Activated CD8-positive, alpha-beta memory T cell treated with anti-CD3 and anti-CD28 coated beads for 24 hours (primary cell): ENCODE measurements at places on chromosomes 12 and 14.

GRCh38 chr14:52922656-52923055 is 28.2 kb downstream of the FERMT2 start:
- DNase-seq, result no peak

GRCh38 chr14:22411398-22412055 is 177.5 kb downstream of the DAD1 start:
- no peak for DNase-seq

DNA sequence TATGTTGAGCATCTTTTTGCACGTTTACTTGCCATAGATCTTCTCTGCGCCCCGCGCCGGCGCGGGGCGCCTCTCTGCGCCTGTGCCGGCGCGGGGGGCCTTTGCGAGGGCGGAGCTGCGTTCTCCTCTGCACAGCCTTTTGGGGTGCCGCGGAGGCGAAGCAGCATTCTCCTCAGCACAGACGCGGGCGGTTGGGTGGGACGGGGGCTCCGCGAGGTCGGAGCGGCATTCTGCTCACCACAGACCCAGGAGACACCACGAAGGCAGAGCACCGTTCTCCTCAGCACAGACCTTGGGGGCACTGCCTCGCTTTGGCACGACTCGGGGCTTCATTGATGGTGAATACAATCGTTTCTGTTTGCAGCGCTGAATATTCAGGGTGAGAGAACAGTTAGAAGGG is 28.5 kb upstream of the ANHX start:
- DNase-seq, result no peak

DNA sequence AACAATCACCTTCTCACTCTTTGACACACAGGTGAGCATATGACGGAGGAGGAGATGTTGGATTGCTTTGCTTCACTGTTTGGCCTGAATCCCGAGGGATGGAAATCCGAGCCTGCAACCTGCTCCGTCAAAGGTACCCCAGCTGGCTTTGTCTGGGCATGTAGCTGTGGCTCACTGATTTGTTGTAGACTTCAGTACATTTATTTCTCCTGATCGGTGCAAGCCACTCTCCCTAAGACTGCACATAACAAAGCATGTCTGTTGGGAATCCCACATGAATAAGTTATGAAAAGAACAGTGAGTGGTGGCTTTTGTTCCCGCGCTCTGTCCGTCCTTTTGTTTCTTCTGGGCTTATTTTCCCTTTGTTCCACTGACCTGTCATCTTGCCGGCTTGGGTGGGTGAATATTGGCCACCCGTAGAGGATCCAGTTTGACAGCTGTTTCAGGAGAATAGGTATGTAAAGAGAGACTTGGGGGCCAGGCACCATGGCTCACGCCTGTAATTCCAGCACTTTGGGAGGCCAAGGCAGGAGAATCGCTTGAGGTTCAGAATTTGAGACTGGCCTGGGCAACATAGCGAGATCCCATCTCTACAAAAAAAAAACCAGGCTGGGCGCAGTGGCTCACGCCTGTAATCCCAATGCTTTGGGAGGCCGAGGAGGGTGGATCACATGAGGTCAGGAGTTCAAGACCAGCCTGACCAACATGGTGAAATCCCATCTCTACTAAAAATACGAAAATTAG is 20.0 kb upstream of the BCL7A start:
- DNase-seq, result no peak

GRCh38 chr12:22059976-22060647 is 14.1 kb downstream of the CMAS start:
- DNase-seq, result no peak

DNA sequence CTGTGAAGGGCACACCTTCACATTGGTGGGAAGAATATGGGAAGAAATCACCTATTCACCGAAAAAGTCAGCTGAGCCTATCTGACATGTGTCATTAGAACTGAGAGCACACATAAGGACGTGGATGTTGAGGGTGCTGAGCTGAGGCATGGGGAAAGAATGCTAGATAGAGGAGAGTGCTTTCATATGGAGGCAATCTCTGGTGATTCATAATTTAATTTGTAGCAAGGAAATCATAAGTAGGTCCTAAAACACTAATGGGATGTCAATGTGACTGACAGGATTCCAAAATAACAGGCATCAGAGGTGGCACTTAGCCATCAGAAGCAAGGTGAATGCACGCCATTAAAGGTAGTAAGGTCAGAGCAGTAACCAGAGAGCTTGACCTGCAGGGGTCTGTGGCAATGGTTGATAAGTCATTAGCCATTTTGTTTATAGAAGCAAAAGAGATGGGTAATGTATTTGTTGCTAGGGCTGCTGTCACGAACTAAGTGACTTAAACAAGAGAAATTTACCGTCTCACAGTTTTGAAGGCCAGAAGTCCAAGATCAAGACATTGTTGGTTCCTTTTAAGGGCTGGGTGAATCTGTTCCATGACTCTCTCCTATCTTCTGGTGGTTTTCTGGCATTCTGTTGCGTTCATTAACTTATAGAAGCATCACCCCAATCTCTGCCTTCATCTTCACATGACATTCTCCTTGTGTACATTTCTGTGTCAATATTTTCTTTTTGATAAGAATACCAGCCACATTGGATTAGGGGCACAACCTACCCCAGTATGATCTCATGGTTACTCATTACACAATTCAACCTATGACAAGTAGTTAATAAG is 69.3 kb downstream of the ANKS1B start:
- no peak for DNase-seq

GRCh38 chr12:10957741-10958140 is 18.7 kb upstream of the TAS2R14 start:
- no peak for DNase-seq

- DNase-seq, result no peak
Observed at GRCh38 chr14:47252802-47253201, 422.6 kb downstream of the MDGA2 start.

- no peak for DNase-seq
Observed at GRCh38 chr14:93153121-93153520, 31.6 kb downstream of the MOAP1 start.

DNA sequence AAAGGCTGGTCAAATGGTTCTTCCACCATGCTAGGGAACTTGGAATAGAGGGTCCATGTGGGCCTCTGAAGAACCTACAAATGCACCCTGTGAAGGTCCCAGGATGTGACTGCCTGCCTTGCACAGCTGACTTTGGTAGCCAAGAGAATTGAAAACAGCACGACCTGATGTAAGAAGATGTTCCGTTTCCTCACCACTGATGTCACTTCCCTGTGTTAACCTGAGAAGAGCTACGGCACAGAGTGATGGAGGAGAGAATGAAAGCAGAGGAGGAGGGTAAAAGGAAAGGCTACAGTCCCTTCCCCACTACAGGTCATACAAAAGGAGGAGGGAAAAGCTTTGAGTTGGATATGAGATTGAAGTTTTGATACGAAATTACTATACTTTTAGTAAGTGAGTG is 328.8 kb downstream of the RGS6 start:
- DNase-seq, result no peak

- DNase-seq, result no peak
Observed at GRCh38 chr12:124044809-124045321, 71.8 kb downstream of the ZNF664 start.

DNA sequence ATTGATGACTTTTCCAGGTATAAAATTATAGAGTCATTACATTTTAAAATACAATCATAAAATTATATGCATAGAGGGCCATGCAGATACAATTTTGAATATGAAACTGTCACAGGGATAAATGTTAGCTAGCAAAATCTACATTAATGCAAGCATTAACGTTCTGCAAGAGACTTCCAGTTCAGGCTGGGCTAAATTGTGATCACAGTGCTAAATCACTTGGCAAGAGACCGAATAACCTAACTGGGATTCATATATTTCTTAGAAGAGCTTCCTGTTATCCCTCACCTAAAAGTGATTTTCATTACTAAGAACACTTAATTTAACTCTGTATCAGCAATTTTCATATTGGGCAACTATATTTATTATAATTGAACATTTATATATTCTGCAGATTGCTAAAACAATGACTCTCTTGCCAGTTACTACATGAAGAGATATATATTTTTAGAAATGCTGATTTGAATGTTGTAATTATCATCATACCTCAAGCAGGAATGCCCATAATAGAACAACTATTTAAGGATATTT is 83.2 kb downstream of the MGAT4C start:
- no peak for DNase-seq

DNA sequence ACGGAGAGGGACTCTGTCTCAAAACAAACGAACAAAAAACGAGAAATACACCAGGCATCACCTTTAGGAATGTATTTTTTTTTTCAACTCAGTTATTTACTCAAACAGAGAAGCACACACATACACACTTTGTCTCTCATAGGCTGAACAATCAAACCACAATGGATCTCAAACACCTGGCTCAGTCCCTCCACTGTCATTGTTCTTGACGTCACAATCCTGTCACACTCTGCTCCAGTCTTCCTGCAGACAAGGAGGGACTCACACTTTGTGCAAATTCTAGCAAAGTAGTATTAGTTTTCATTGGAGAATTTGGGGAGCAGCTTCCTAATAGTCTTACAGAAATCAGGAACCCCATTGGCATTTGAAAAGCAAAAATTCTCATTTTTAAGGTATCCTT is 727.8 kb downstream of the BCL11B start:
- DNase-seq, result no peak

DNA sequence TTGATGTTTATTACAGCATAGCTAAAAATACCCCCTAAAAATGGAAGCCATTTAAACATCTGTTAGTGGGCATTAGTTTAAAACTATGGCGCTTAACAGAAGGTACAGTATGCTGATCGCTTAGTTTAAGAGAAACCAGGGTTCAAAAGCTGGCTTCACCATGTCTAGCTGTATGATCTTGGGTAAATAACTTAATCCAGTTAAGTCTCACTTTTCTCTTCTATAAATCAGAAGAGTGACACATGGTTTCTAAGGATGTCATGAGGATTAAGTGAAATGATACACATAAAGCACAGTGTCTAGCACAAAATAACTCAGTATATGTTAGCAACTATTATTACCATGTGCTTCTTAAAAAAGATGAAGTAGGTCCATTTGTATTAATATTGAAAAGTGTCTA is 38.7 kb downstream of the STK38L start:
- no peak for DNase-seq

DNA sequence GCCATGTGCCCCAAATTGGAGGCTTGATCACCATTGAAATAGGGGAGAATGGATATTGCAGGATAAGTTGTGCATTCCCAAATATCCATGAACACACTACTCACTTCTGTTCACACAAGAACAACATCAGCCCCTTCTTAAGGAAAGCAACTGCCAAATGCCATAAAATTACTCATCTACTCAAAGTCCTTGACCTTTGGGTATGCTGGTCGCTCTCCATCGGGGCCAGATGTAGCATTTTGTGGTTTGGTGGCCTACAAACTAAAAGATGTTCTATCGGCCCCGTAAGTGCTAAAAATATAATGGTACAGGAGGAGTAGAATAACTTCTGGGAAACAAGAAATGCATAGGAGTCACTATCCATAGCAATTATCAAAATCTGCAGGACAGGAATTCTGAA is 362.6 kb downstream of the AEBP2 start:
- DNase-seq, result no peak

DNA sequence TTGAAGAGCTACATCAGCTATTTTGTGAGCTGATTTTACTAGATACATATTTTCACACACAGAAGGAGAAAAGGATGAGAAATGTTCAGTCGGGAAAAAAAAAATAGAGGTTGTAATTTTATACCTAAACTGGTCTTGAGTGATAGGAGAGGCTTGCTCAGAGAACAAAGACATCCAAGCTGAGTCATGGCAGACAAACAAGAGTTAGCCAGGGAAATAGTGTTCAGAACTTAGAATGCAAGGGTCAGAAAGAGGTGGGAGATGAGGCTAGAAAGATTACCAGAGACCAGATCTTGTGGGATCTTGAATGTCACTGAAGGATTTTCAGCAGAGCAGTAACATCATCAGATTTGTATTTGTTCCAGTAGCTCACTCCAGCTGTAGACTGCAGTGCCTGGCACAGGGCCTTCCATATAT is 121.9 kb upstream of the ATF1 start:
- no peak for DNase-seq

- no peak for DNase-seq
Observed at GRCh38 chr12:117152793-117153775, 37.2 kb downstream of the FBXO21 start.
